ENCODE measurements at places on chromosomes 3 and 15.

DNA sequence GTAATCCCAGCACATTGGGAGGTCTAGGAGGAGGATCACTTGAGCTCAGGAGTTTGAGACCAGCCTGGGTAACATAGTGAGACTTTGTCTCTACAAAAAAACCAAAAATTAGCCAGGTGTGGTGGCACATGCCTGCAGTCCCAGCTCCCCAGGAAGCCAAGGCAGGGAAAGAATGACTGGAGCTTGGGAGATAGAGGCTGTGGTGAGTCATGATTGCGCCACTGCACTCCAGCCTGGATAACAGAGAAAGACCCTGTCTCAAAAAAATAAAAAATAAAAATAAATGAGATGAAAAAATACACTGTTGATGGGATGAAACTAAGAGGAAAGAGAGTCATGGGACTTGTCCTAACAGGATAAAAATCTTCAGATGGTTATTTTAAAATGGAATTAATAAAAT is 137.6 kb downstream of the IMPG2 start:
- DNase-seq, result no peak

- no peak for DNase-seq
These were observed 17.9 kb upstream of the CRABP1 start for GRCh38 chr15:78322243-78322642.

GRCh38 chr3:195236076-195236798 is 34.7 kb downstream of the XXYLT1 start:
- no peak for DNase-seq

- no peak for DNase-seq
These were observed 63.0 kb upstream of the LMCD1 start for GRCh38 chr3:8438507-8439079.

GRCh38 chr15:70087708-70088352 is 9.9 kb downstream of the TLE3 start:
- no peak for DNase-seq

- DNase-seq, result no peak
These were observed 33.2 kb downstream of the CBLB start for GRCh38 chr3:105835606-105836005.

- DNase-seq, result no peak
These were observed 332.0 kb upstream of the RASGRP1 start for GRCh38 chr15:38896647-38897046.

GRCh38 chr15:74995779-74996765 is 709 bp downstream of the SCAMP5 start:
- no peak for DNase-seq

- no peak for DNase-seq
These were observed 49.5 kb upstream of the MCF2L2 start for GRCh38 chr3:183477801-183478456.

DNA sequence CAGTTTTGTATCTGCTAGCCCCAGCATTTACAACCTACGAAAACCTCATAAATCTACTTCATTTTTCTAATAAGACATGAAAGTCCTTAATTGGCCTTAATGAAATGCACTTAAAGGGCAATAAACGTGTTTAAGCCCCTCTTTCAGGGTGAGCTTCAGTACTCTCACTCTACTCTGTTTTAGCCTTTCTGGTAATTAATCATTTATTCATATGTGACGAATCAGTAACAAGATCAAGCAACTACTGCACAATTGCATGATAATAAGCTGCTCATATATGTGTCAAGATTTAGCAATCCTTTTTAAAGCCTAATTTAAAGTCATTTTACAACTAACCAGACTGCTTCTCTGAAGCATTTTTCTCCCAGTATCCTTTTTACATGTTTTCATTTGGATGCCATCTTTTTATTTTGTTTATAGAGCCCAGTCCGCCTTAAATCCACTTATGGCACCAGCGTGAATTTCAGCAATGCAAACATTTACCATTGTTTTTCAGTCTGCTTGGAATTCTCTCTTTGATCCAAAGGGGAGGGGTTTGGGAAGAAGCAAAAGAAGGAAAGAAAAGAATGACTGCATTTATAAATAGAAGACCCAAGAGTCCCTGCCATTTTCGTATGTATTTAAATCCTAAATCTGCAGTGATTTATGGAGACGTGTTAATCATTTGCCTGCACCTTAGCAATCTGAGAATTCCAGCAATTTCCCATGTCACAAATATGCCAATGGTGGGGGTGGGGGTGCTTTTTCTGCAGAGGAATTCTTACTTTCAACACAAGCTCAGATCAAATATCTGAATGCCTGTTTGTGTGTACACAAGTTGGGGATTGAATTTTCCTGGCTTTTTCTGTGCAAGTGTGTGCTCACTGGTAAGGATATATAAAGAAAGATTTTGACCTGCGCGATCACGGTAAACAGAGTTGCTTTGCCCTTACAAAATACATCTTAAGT is 230.8 kb upstream of the TBC1D5 start:
- DNase-seq, result no peak

GRCh38 chr15:31202953-31203352 is 101.4 kb upstream of the TRPM1 start:
- DNase-seq, result no peak

- DNase-seq, result no peak
These were observed at the start of gene PLA2G4D for GRCh38 chr15:42094512-42094963. TSS of gene PLA2G4D (minus strand) at chr15:42094562. CDS start at chr15:42094459, 103 bp downstream.

DNA sequence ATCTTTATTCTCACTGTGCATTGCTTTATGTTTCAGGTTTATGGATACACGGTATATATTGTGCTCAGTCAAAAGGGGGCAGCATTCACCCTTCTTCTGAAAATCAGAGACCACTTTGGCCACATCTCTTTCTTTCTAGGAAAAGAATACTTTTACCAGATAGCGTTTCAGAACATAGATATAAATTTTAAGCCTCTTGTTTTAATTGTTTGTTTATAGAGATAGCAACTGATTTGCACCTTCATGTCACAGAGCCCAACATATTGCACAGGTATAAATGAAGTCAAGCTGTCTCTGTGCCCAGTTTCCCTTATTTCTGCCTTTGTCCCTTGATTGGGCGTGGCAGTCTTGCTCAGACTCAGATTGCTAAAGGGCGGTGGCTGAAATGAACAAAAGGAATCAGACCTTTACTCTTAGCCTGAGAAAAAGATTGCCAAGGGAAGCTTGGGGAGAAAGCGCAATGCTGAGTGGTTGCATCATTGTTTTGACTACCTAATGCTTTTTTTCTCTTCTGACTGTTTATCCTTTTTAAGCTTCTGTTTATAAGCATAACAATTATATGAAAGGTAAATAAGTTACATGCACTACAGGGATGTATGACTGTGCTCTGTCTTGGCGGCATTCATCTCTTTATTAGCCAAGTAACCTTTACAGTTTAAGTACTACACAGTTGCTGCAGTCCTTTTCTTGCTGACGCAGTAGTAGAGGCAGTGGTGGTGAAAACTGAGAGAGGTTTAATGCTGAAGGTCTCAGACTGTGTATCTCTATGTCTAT is 70.8 kb upstream of the ZBTB20 start:
- DNase-seq, result no peak

- DNase-seq, result no peak
These were observed 139.5 kb downstream of the ZPLD1 start for GRCh38 chr3:102574355-102574754.

GRCh38 chr15:40360015-40360414 is 2.0 kb downstream of the DISP2 start:
- no peak for DNase-seq

DNA sequence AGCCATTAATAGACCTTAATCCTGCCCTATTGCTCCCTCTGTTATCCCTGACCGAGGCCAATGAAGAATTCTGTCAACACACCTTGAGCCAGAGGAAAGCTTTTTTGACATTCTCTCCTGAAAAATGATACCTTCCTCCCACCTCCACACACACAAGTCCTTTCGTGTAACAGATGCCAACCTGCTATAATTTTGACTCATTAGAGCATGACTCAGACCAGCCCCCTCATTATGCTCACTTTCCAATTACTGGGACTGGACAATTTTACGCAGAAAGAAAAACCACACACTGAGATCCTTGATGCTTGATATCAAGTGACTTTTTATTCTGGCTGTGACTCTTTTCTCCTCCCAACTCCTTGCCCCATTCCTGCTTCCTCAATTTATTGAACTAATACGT is 50.9 kb downstream of the LSAMP start:
- no peak for DNase-seq

DNA sequence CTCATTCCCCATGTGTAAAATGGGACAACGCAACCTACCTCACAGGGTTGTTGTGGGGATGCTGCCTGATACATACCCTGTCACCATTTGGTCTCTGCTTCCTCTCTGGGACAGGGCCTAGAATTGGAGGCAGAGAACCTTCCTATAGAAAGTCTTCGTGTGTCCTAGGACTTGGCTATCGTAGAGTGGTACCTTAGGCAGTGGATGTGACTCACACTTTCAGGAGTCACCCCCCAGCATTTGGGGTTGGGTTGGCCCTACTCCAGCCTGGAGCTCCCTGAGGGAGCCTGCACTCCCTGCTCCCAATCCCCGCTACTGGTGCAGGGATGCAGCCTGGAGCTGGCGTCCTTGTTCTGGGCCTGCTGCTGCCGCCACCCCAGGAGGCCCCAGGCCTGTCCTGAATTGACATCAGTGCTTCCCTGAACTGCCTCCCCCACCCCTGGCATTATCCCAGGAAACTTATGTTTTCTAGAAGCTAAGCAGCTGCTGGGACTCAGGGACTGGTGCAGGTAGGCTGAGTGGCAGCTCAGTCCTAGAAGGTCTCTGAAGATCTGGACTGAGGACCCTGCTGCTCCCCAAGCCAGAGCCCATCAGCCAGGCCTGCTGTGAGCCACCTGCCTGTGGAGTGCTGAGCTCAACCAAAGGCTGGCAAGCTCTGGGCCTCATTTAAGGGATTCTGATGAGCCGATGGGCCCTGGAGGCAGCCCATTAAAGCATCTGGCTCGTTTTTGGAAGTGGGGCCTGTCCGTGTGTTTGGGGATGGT is 9.9 kb downstream of the C15orf39 start:
- DNase-seq, result no peak

DNA sequence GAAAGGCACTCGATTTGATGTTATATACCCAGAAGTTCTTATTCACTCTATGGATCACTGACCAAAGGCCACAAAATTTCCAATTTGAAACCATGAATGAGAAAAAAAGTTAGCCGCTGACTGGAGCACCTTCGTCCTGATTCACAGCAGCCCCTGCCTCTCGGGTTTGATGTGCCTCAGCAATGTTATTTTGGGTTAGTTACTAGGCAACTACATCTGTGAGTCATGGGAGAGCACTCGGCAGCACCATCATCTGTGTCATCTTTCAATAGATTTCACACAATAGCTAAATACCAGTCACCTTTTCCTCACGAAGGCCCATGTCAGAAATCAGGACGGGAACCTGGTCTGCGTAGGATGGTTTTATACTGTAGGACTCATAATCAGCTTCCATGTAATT is 269.2 kb downstream of the ZBBX start:
- DNase-seq, result no peak

DNA sequence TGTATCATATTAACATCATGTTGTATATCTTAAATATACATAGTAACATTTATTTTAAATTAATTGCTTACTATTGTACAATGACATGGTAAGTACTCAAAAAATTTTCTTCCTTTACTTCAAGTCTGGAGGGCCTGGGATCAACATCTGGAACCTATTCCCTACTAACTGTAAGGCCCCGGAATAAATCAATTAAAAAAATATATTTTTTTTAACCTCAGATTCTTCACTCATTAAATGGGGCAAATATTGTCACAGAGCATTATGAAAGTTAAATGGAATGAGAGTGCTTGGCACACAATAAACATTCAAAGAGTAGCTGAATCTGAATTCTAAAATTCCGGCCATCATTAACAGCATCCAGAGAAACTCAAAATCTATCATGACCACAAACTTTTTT is 16.5 kb downstream of the GSK3B start:
- no peak for DNase-seq

- DNase-seq, result no peak
These were observed 215.0 kb upstream of the THBS1 start for GRCh38 chr15:39365873-39366272.

DNA sequence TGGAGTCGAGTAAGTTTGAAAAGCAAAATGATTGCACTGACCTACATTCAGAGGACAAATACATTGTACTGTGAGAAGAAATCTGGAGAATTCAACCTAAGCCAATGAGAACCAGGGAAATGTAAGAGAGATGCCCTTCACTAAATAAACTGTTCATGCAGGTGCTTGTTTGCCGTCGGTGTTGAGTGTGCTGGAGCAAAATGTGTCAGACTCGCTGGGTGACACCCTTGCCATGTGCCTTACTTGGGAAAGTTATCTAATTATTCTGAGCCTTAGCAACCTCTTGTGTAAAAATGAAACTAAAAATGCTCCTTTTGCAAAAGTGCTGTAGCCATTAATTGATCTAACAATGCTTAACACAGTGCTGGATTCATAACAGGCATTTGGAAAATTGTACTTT is 140.4 kb downstream of the GABRB3 start:
- DNase-seq, result no peak

- no peak for DNase-seq
These were observed 4.2 kb downstream of the OCA2 start for GRCh38 chr15:28094732-28095521.

DNA sequence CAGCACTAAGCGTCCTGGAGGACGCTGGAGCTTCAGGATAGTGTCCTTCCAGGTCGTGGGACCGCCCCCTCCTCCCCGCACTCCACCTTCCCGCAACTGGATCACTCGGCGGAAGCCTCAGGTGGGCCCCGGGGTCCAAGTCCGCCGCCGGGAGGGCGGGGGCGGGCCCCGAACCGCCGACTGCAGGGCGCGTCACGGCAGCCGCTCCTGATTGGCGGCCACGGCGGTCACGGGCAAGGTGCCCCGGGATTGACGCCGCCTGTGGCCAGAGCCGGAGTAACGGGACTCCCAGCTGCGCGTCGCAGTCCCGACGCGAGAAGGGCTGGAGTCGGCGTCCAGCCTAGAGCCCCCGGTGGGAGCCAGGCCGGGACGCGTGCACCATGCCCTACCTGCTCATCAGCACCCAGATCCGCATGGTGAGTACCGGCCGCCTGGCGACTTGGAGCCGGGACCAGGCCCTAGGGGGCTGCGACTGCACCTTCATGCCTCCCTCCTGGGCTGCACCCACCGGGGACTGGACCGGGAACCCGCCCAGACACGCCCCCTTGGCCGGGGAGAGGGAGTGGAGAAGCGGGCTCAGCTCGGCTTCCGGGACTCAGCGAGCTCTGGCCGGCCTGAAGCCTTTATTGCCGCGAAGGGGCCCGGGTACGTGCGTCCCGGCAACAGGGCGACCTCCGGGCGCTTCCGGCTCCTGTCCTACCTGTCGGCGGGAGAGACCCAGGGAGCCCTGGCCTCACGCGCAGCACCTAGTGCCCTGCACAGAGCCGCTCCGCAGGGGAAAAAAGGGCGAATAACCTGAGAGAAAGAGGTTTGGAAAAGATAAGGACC is at the start of gene GCHFR:
Gene GCHFR (plus strand): TSS at position 268 of the 828 bp plus-strand sequence. CDS start 113 bp downstream, at position 381.
- DNase-seq, result no peak

- no peak for DNase-seq
These were observed 177.5 kb upstream of the LPP start for GRCh38 chr3:187976365-187976900.

- no peak for DNase-seq
These were observed 72.6 kb downstream of the FOXB1 start for GRCh38 chr15:60076582-60077276.

DNA sequence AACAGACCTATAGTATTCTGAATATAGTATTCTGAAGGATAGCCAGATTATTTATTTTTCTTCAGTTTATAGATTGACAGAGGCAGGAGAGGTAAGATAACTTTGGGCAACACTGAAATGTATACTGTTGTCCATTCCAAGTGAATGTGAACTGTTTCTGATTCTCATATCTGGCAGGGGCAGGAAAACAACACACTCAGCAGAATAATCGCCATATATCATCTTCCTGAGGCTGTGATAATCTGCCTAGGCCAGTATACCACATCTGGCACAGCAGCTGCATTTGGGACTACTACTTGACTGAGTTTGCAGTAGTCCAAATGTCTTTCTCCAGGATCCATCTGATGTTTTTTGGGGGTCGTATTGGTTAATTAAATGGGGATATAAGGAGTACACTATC is 22.4 kb upstream of the SETD2 start:
- no peak for DNase-seq

All from AG04449 (cell line).